Inflammatory macrophage treated with lipopolysaccharide for 4 hours (primary cell): ENCODE measurements at places on chromosomes 7 and 10.

GRCh38 chr7:12524794-12525386 lies 45.6 kb upstream of the SCIN start:
- DNase-seq: peak; percentile 57

- DNase-seq: no peak
Measured at GRCh38 chr7:150901160-150902035, 49.1 kb downstream of the AOC1 start.

DNA sequence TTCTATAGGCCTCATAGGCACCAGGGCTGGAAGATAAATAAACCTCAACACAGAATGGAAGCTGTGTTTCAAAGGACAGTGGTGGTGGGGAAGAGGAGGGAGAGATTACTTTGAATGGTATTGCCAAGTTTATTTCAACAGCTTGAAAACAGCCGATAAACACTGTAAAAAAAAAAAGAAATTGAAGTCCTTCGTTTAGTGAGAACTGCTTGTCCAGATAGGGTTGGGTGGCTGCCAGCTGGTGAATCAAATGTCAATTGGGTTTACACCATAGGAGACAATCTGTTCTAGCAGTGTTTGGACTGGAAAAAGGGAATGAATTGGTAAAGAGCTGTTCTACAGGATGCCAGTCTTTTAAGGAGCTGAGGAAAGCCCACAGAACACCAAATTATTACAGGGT lies 254.8 kb downstream of the PHF14 start:
- DNase-seq: no peak

DNA sequence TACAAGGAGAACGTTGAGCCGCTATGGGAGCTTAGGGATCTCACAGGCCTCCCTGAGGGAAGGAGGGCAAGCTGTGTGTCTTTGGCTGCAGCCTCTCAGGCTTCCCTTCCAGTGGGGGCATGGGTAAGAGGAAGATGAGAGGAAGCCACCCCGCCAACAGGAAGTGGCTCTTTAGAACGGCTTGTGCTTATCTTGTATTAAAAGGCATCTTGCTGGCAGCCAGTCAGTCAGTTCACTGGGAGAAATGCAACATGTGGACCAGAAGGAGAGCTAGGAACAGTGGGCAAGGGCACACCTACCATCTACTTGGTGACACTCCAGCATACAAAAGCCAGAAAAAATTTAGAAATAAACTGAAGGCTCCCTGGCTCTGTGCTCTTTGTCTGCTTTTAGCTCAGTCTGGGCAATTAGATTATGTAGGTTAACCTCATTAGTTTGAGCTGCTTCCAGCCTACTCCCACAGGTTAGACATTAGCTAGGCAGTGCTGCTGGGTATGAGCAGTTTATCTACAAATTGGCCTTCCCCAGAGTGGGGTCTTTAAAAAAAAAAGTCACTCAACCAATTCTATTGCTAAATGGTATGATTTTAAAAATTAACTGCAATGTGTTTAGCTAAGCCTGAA lies 595.9 kb downstream of the KCNMA1 start:
- DNase-seq: no peak

DNA sequence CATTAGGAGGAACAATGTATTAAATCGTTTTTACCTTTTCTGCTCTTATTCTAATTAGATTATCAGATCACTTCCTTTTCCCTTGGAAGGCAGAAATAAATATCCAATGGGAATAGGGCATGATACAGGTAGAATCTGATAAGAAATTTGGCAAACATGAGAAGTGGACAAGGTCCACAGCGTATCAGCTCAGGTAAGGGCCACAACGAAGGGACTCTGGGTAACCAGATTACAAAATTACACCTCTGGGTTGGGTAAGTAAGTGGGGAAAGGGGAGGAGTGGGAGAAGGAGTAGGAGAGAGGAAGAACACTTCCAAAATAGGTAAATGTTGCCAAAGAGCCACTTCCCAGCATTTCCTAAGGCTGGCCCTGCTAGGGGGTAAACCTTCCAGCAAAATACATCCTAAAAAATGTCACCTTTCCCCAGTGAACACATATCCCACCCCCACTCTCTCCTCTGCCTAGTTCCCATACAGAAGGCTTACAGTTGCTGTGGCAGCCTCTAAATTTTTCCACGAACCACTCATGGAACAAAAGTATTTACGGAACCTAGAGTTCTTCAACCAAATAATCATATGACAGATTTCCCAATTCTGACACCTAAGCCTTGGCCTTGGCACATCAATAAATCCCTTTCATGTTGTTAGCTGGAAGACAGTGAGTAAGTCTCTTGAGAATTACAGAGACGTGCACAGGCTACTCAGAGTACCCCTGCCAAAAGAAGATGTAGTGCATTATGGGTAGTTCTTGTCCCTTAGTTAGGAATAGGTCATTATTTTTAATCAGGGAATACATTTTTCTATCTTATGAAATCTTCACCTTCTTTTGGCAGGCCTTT lies 51.5 kb upstream of the DLX6 start:
- DNase-seq: no peak

- no peak for DNase-seq
Measured at GRCh38 chr10:117555017-117555416, 12.5 kb downstream of the EMX2 start.

DNA sequence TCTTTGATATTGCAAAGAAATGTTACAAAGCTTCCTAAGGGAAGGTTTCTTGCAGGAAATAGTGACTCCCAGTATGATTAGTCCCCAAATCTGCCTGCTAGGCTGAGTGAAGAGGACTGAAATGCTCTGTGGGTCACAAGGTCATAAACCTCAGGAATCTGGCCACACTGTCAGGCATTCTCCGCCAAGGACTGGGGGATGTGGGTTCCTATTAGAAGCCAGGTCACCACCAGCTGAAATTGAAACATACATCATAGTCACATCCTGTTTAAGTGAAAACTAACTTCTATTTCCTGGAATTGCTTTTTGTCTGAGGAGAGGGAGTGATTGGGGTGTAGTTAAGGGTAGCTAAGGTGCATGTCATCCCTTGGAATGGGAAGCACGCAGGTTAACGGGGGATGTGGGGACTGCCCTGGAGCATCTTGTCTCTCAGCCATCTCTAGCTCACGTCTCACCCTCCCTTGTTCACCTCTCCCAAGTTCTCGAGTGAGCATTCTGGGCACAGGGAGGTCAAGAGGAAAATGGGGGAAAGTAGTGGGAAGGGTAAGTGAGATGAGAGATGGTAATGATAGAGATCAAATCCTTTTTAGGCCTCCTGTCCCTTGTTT lies 12.0 kb upstream of the GSAP start:
- peak; percentile 90 for DNase-seq

- no peak for DNase-seq
Measured at GRCh38 chr10:16857419-16857818, 40.2 kb upstream of the RSU1 start.

GRCh38 chr10:44036425-44036824 lies 348.5 kb downstream of the CXCL12 start:
- no peak for DNase-seq

DNA sequence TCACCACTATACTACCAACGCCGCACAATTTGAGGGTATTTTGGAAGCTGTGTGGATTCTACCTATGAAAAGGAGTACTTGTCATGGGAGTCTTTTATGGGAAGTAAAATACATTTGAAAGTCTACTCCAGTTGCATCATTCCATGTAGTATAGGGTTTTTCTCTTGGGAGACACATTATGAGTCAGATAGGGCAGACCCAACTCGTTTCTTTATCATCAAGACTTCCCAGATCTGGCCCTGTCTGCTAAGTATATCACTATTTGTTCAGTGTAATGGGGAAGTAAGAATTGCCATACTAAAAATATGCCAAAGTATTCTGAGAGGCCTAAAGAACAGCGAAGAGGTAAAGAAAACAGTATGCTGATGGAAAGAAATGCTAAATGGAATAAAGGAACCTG lies 144.2 kb downstream of the SPAG6 start:
- peak; percentile 91 for DNase-seq

DNA sequence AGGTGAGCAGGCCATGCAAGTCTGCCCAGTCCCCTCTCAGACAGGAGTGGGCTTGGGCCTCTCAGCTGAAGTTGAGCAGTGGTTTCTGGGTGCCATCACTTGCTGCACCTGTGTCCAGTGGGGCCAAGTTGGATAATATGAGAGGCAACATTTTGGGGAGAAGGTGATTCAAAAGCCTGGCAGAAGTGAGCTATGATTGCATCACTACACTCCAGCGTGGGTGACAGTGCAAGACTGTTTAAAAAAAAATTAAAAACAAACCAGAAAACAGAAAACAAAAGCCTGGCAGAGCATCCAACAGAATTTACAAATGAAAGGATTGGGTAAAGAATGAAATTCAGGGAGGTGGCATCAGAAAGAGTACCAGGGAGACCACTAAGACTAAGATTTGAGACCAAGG lies 121.5 kb upstream of the LAMB4 start:
- DNase-seq: no peak

- no peak for DNase-seq
Measured at GRCh38 chr7:90625562-90625961, 29.4 kb downstream of the CDK14 start.

GRCh38 chr10:74824184-74824899 lies 2.1 kb upstream of the KAT6B start:
- DNase-seq: no peak

DNA sequence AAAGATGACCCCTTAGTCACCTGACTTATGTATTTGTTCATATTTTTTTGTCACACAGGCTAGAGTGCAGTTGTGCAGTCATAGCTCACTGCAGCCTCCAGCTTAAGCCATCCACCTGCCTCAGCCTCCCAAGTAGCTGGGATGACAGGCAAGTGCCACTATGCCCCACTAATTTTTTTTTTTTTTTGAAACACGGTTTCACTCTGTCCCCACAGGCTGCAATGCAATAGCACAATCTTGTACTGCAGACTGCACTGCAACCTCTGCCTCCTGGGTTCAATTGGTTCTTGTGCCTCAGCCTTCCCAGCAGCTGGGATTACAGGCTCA lies 1.8 kb downstream of the MBLAC1 start:
- no peak for DNase-seq

DNA sequence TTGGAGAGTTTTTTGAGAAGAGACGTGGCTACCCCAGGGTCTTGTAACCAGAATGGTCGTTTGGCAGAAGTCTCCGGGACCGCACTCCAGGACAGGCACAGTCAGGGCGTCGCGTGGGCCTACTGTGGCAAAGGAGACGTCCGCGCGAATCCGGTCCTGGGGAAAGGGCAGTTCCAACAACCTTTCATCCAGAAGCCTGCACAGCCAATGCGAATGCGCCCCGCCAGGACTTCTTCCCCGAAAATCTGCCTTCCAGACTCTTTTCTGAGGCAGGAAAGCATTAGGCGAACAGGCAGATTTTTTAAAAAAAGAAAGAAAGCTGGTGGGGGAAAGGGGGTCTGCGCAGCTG lies 2.0 kb downstream of the HPSE2 start:
- DNase-seq: no peak

- DNase-seq: no peak
Measured at GRCh38 chr10:91284486-91285090, 64.1 kb downstream of the PCGF5 start.

DNA sequence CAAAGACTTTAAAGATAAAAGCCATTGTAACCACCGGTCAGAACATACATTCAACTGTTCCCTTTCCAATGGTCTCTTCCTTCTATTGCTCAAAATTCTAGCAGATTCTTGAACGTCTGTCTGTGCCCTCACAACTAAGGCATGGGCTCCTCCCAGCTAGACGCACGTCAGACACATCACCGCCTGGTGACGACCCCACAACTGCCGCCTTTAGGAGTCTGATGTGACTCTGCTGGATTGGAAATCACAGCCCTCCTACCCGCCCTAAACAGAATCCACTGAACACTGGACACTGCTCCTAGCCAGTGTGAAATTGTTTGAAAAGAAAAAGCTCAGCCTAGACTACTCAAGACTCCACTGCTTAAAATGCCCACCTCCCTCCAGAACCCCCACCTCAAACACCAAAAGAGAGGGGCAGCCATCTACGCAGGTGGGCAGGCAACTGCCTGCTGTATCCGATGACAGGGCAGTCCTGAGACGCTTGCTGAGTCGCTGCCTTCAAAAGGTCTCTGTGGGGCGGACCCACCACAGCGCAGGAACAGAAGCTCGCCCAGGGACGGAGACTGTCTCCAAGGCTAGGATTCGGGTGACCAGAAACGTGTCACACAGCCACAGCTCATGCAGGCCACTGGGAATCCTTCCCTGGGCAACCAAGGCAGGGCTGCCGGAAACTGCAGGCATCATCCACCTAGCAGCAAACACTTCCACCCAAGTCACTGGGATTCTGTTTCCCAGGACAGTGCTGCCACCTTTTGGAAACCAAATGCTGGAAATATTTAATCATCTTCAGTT lies 34.7 kb downstream of the GSDME start:
- no peak for DNase-seq

GRCh38 chr7:144885478-144885877 lies 49.6 kb upstream of the TPK1 start:
- no peak for DNase-seq
